H4 (cell line): ENCODE measurements at places on chromosomes 7 and 10. TPM values are rescaled to one million over a fixed set of nuclear protein-coding genes. Genes with fewer than 3 reads are reported as not detected.

Gene CPED1
- 23.8 and 26.5 TPM in 2 replicates for total RNA-seq

Gene MSMB
- not detected in 2 replicates for total RNA-seq

- DNase-seq: peak; percentile 90
These were observed 16.9 kb upstream of the ZFAND2A start for GRCh38 chr7:1176891-1177373.

GRCh38 chr7:17054206-17054605, 172.4 kb upstream of the AGR3 start:
- no peak for DNase-seq

- DNase-seq: peak; percentile 78
These were observed 4.0 kb upstream of the CFAP58 start for GRCh38 chr10:104349623-104350126.

GRCh38 chr7:93883078-93883916, 7.3 kb downstream of the TFPI2 start:
- DNase-seq: no peak

- DNase-seq: no peak
These were observed 14.2 kb upstream of the RNF32 start for GRCh38 chr7:156626220-156626895.
